ENCODE measurements at places on chromosomes 12 and 14.

DNA sequence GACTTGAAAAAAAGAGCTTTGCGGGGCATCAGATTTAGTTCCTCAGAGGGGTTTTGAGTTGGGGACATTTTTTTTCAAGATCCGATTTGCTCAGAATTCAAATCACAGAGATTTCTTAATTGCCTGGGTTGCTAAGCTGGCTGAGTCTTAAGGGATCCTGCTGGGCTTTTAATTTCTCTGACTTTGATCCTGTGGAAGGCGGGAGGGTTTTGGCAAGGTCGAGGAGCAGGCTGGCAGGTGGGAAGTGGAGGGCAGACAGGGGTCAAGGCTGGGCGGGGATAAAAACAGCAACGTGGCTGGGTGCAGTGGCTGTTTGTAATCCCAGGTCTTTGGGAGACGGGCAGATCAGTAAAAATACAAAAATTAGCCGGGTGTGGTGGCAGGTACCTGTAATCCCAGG, 33.5 kb upstream of the CCDC63 start:
- DNase-seq, result no peak

- no peak for DNase-seq
Measured at GRCh38 chr12:15706010-15706676, 83.0 kb downstream of the EPS8 start.

- peak; percentile 84 for DNase-seq
Measured at GRCh38 chr14:103856607-103857006, 9.2 kb upstream of the PPP1R13B start.

GRCh38 chr12:67757651-67758050, 109.1 kb downstream of the DYRK2 start:
- peak; percentile 72 for DNase-seq

DNA sequence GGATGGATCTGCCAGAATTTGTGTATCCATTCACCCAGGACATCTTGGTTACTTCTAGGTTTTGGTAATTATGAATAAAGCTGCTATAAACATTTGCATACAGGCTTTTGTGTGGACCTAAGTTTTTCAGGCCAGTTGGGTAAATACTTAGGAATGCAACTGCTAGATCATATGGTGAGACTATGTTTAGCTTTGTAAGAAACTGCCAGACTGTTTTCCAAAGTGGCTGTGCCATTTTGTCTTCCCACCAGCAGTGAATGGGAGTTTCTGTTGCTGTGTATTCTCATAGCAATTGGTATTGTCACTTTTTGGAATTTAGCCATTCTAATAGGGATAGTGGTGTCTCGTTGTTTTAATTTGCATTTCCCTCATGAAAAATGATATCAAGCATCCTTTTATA, 133.0 kb downstream of the KIF26A start:
- DNase-seq, result no peak

GRCh38 chr12:119258556-119258955, 76.0 kb upstream of the CCDC60 start:
- no peak for DNase-seq

GRCh38 chr12:94649349-94650142, 811 bp downstream of the TMCC3 start:
- no peak for DNase-seq

- DNase-seq, result no peak
Measured at GRCh38 chr14:102668291-102668873, 75.9 kb downstream of the RCOR1 start.

- no peak for DNase-seq
Measured at GRCh38 chr14:80951491-80951890, 3.9 kb upstream of the TSHR start.

GRCh38 chr12:132530851-132531250, 40.9 kb downstream of the FBRSL1 start:
- DNase-seq, result no peak

GRCh38 chr12:130761537-130762318, 45.6 kb upstream of the RIMBP2 start:
- peak; percentile 4 for DNase-seq

DNA sequence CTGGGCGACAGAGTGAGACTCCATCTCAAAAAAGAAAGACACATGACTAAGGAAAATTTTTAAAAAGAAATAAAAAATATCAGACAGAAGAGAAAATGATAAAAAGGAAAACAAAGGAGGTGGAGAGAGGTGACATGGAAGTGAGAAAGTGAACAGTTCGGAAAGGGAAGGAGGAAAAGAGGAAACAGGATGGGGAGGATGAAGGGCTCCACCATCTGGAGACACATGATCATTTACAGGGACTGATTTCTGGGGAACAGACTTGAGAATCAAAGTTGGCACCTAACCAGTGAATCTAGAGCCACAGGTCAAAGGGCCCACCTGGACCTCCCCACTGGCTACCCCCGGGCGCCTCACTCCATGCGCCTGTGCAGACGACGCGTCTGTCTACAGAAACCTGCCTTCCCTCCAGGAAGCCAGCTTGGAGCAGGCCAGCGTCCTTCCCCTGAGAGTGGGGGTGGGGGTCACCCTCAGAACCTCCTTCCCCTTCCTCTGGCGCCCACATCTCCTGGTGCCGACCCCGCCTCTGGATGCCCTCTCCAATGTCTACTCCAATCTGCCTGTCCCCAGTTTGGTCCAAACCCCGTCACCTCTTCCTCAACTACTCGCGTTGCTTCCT, 60.5 kb downstream of the AMN start:
- DNase-seq, result no peak

GRCh38 chr14:35140718-35141581, 18.6 kb downstream of the PRORP start:
- DNase-seq, result no peak

- DNase-seq, result no peak
Measured at GRCh38 chr14:33682760-33683159, 268.1 kb downstream of the EGLN3 start.

DNA sequence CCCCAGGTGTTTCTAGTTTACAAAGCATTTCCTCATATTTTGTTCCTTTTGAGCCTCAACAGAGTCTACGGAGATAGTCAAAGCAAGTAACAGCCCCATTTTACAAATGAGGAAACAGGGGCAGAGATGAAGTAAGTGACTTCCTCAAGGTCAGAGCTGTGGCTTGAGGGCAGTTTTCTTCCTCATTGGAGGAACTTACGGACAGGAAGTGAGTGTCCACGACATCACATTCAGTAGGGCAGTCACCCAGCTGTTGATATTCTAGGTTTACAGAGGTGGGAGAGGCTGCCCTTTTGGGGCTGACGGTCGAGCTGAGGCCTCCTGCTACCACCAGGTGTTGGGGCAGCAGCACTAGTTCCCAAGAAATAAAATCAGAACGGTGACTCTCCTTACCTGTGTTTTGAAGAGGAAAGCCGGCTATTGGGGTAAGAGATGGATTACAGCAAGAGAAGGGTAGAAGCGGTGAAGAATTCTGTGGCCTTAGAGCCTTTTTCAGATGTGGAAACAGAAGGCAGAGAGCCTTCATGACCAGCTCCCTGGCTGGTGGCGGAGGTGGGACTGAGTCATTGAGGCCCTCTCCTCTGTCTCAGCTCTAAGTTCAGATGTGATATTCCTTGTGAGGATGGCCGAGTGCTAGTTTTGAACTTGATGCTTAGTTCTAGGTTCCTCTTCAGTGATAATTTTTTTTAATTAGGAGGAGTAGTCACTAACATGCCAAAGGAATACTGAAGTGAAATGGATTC, 41.7 kb downstream of the SUSD6 start:
- DNase-seq, result no peak

DNA sequence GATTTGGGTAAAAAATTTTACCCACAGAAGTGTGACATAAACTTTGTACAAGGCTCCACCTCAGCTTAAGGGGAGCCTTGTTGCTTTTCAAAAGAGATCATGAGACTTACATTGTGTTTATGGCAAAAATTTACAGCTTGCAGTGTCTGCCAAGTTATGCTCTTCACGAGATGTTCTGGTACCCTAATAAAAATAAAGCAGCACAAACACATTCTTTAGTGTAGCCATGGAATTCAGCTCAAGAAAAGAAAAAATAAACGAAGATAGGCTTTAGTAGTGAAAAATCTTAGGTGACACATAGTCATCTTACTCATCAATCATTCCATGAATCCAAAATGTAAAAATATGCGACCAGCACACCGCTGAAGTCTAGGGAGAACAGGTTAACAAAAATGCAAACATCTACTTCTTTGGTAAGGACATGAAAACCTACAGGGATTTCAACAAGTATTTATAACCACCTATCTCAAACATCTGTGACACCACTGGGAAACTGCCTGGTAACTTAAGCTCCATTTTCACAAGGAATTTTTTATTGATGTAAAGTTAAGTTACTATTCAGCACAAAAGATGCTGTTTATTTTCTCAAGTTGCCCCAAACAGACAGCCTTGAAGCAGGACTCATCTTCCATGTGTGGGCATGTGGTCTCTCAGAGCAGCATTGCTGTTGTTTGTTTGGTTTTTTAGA, 32.9 kb downstream of the DMAC2L start:
- DNase-seq, result no peak

DNA sequence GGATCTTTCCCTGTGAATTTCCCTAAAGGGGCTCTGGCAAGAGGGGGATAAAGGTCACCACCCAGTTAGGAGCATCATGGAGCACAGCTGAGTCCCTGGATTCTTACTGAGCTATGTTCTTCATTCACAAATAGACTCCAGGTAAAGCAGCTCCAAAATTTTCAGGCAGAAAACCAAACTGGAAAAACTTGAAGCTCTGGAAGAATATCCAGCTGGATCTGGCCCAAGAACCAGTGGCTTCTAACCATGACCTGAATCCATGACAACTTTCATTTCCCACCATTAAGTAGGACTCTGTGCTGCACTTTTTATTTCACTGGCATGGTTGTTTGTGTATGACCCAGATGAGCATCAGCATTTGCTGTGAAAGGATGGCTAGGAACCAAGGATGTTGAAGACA, 180.4 kb upstream of the FKBP4 start:
- no peak for DNase-seq

GRCh38 chr14:61927520-61927919, 165.3 kb downstream of the SNAPC1 start:
- DNase-seq, result no peak

GRCh38 chr14:61899497-61899896, 137.3 kb downstream of the SNAPC1 start:
- no peak for DNase-seq

GRCh38 chr12:62730649-62731048, 204.3 kb downstream of the PPM1H start:
- DNase-seq, result no peak

GRCh38 chr14:100328495-100329163, 5.5 kb downstream of the SLC25A47 start:
- DNase-seq, result no peak

GRCh38 chr12:32918890-32919801, 22.6 kb upstream of the PKP2 start:
- DNase-seq, result peak; percentile 71

DNA sequence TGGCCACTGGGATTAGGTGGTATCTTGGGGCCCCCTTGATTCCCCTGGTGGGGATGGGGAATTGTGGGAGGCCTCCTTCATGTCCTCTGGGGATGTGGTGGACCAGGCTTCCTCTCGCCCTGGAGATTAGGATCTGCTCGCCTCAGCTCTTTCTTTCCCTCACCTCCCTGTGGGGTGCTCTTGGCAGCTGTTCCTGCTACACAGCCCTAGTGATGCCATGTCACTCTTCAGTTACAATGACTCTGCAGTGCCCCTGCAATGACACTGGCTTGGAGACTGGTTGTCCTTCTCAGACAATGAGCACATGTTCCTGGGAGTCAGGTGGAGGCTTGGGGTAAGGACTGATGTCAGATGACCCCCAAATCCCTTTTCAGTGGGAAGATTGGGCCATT, 83.9 kb downstream of the ADCK1 start:
- DNase-seq, result no peak

DNA sequence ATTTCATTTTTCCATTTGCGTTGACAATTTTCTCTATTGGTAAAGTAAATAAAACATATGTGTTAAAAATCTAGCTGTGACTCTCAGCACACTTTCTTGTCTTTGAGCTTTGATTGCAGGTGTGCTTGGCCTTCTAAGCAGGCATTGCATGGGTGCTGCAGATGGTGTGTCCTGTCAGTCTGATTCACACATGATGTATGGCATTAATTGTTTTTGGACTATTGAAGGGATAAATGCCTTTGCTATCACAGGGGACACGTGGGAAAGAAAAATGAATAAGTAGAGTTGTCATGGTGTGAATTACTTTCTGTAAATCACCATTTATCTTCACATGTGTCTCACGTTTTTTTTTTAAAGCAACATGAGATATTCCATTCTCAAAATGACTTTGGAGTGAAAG, 211.3 kb upstream of the NAV3 start:
- DNase-seq, result no peak

- DNase-seq, result no peak
Measured at GRCh38 chr12:80293759-80294158, 150.3 kb upstream of the PTPRQ start.
